ENCODE measurements at places on chromosomes 3 and 15.

- no peak for DNase-seq
Observed at GRCh38 chr15:80199366-80199765, 46.6 kb downstream of the FAH start.

DNA sequence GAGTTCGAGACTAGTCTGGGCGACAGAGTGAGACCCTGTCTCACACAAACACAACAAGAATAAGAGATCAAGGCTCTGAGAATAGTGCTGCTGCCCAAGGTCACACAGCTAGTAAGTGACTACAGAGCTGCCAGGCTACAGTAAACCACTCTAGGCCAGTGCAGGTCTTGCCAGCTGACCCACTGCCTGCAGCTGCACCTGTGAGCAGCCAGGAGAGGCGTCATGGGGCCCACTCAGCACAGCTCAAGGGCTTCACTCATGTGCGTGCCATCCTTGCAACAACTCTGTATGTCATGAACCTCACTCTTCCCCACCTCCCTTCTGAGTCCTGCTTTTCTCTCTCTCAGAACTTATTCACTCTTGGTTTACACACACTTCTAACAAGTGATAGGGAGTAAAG, 176.7 kb downstream of the SMAD6 start:
- no peak for DNase-seq

DNA sequence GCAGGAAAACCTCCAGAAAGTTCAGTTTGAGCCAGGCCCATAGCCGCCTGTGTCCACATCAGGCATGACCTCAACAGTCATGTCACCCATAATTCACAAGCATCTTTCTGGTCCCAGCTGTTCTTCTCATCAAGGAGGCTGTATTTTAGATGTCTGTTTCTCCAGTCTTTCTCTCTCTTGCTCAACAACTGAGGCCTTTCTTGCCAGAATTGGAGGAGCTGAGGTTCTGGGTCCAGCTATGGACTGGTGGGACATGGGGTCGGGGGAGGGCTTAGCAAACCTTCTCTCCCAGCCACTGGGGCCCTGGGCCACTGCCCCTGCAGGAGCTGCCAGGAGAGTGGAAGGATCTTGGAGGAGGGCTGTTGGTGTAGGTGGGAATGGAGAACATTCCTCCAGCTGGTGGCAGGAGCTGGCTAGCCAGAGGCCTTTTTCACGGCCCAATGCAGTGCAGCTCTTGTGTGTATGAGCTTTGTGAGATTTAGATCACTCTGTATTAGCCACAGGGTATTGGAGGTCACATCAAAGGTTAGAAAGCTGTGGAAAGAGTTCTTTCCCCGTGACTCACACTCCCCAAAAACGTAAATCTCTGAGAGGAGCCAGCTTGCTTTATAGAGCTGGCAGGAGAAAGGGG, 23.5 kb downstream of the MAGEF1 start:
- DNase-seq = no peak

GRCh38 chr3:187264021-187264420, 27.5 kb downstream of the MASP1 start:
- no peak for DNase-seq

DNA sequence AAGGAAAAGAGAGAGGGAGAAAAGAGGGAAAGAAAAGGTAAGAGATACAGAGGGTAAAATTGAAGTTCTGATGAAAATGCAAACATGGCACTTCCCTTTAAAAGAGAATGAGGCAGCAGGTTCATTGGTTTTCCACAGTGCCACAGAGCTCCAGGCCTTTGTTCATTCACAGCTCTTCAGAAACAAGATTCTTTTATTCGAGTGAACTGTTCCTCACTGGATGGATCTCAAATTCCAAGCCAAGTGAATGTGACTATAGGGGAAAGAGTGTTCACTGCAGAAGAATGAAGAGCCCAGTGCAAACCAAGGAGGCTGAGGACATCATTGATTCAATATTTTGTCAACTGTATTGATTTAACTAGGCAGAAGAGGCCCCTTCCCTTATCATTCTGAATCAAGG, 280.3 kb upstream of the PROK2 start:
- DNase-seq = no peak

GRCh38 chr3:11544412-11545181, 99.1 kb downstream of the VGLL4 start:
- no peak for DNase-seq

DNA sequence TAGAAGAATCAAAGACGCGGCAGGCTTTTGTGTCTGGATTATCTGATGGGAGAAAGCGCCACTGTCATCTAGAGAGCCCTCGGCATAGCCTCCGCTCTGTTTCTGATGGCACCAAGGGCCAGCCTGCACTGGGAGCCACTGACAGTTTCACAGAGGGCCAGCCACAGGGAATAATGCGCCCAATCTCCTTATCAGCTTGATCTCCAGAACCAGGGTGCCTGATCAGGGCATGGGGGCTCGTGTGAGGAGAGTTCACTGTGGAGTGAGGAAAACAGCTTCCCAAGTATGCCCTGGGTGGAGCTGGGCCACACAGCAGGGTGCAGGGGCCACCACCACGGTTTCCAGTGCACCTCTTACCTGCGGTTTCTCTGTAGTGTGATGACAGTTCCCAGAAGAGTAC, 29.8 kb upstream of the CLK3 start:
- DNase-seq = no peak

DNA sequence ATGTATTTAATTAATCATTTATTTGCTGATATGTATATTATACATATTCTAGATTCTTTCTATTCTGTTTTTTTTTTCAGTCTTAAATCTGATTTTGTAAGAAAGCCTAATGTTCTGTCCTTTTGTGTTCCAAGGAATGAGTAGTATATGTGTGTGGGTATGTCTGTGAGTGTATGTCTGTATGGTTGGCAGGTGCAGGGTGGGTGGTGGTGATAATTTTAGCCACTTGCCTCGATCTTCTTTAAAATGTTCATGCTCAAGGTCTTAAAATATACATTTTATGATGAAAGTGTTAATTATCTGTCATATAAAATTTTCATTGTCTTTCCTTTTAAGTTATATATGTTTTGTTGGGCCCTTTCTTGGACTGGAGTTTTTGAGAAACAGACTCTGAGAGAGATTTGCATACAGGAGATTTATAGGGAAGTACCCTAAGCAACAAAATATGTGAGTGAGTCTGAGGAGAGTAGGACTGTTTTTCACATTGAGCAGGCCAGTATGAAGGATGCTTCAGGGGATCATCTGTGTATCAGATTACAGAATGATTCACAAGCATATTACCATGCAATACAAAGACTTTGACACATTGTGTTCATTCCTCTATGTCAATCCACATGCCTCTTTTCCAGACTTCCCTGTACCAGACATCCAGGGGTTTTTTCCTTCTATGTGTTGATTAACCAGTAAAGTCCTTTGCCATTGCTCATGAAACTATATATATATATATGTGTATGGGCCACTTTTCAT, 211.0 kb upstream of the DPPA4 start:
- DNase-seq = no peak

DNA sequence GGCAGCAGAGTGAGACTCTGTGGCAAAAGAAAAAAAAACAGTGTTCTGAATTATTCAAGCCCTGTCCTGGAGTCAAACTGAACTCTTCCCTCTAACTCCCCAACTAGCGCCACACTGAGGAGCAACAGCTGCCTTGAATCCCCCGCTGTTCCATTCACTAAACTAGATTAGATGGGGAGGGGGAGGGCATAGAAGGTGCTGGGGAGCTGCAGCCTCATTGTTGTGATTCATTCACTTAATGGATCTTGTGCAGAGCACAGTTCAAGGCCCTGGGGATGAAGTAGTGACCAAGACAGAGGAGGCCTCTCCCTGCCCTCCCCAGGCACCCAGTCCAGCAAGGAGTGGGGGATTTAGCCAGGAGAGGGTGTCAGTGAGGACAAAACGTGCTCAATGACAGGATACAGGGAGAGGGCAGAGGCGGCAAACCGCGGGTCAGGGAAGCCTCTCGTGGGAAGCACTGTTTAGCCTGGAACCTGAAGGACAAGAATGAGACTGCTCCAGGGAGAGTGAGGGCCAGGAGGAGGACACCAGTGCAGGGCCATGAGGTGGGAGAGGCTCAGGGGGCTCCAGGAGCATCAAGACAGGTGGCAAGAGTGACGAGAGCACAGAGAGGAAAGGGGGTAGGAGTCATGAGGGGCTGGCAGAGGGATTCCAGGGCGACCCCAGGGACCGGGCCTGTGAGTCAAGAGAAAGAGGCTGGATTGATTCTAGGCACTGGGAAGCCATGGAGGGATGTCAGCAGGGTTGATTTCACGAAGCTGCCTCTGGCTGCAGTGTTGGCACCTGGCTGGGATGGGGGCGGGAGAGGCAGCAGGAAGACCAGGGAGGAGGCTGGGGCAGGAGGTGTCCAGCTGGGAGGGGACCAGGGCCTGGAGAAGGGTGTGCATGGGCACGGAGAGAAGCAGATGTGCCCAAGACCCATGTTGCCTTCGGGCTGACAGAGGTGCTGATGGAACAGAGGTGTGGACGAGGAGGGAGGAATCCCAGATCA, 31.4 kb downstream of the ALS2CL start:
- DNase-seq = peak; percentile 7

DNA sequence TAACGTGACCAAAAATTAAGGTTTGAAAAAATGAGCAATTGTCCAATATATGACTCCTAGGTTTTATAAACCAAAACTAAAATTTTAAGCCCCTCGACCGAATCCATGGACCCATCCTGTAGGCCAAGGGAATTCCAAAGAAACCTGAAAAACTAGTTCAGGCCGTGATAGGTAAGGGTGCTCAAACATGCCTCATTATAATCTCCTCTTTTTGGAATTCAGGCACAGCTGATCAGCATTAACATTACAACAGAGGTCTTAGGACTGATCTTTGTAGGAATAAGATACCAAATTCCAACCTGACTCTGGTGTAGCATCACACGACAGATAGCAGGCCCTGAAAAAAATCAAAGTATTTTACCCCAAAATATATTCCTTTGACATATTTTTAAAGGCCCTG, 155.7 kb downstream of the NEK10 start:
- DNase-seq = no peak

DNA sequence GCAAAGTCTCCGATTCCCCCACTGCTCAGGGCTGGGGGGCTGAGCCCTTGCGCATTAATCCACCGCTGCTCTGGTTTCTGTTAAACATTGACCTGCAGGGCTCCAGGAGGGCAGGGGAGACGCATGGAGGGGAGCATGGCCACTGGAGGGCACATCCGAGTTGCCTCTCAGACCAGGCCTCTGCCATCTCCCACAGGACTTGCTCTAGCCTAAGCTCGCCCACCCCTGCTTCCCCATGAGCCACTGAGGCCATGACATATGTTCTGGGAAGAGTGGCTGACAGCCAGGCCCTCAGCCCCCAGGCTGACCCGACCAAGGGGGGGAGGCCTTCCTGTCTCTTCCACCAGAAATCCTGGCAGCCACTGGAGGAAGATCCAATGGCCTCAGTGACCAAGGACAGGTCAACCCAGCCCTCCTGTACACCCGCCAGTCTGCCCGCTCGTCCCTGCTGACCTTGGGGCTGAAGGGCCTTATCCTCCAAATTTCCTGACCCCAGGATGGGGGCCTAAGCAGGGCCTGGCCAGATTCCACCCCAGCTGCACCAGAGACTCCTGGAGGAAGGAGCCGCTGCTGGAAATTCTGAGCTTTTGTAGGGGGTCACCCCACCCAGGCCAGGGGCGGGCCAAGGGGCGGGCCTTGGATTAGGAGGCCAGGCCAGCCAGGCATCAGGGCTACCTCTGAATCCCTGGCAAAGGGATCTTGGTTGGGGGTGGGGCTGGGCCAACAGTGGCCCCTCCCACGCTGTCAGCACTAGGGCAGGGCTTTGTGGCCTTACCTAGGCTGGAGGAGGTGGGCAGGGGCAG, at the start of gene HYAL1:
Gene HYAL1, minus strand, starts transcription at position 562 of the 803 bp plus-strand sequence. CDS start 618 bp downstream, outside the sequence.
- DNase-seq = no peak

All from CD4-positive, alpha-beta T cell treated with Interleukin-4 for 1 hour (primary cell).